IPS-NIHi11 (cell line): ENCODE measurements at places on chromosomes 3 and 15.

GRCh38 chr15:83094583-83094982 is 12.9 kb upstream of the TM6SF1 start:
- no peak for DNase-seq

DNA sequence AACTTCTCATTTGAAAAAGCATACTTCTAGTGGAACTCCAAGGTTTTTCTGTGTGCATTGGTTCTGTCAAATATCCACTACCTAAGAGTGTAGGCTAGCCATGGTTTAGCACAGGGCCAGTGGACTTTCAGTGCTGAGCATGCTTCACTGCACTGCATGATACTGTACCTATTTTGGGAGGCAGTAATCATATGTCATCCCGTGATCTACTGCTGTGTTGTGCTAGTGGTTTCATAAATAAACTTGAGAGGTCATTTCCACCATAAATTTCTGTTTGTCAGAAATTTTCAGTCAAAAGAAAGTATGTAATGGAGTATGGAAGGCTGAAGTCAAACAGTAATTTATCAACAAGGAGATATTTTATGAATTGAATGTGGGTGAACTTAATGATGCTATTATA is 203.6 kb downstream of the ROBO1 start:
- DNase-seq = peak; percentile 5

DNA sequence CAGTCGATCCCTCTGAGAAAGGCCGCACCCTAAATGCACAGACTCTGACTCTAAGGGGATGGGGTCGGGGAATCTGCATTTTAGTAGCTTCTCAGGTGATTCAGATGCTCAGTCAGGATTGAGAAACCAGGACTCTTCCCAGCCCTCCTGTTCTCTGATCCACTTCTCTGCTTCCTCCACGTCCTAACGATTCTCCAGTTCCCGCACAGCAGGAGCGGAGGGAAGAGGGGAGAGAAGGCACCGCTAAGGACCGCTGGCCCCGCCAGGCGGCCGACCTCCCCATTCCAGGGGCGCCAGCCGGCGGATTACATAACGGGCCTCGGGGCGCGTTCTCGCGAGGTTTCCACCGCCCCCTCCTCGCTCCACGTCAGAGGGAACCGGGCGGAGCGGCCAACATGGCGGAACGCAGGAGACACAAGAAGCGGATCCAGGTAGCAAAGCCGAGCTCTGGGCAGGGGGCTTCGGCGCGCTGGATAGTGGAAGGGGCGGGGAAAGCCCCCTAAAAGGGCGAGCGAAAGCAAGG is at the start of gene SEC62:
Gene SEC62 (plus strand): TSS at position 380 of the 523 bp plus-strand sequence. CDS start 16 bp downstream, at position 396.
- DNase-seq = peak; percentile 96

GRCh38 chr3:147890114-147890513 is 480.9 kb downstream of the ZIC1 start:
- DNase-seq = no peak

- DNase-seq = no peak
Observed at GRCh38 chr3:124210899-124211298, 219.0 kb upstream of the ROPN1 start.

- DNase-seq = no peak
Observed at GRCh38 chr15:52020221-52021085, 1.4 kb downstream of the MAPK6 start.

DNA sequence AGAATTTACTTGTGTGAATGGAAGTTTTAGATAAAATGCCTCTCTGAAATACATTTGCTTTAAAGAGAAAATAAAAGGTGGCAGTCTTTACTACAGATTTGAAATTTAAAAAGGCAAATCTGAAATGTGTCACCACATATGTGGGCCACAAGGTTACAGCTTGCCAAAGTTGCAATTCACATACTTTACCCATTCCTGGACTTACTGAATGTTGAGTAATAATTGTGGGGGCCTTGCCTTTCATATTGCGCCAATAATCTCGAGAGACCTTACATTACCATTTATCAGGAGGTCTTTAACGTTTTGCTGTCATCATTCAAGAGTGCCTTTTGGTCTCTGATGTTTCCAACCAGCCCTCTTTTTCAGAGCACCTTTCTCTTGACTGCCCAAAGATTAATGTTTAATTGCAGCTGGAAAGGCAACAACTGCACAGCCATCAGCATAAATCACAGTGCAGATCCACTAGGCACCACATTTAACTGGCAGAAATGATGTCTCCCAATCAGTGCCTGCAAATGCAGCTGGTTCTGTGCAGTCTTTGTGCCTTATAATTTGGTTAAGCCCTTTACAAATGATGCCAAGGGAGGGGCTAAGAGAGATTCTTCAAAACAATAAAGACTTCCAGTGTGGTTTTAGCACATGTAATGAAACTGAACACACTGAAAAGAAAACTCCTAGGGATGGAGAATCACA is 206.8 kb downstream of the MAGI1 start:
- no peak for DNase-seq
